ENCODE measurements at places on chromosomes 4 and X. TPM values are rescaled to one million over a fixed set of nuclear protein-coding genes. Genes with fewer than 3 reads are reported as not detected.

The ATP2B3 gene
- total RNA-seq, result not detected

The MAGEB2 gene
- total RNA-seq, result not detected

The C4orf36 gene
- total RNA-seq, result not detected

The PNMA6F gene
- not detected for total RNA-seq

The PPEF1 gene
- not detected for total RNA-seq

The SETD7 gene
- total RNA-seq, result 5.8 TPM

The LPAR4 gene
- not detected for total RNA-seq

The TMPRSS11A gene
- not detected for total RNA-seq

The DSPP gene
- total RNA-seq, result not detected

The MAB21L2 gene
- total RNA-seq, result not detected

The SATL1 gene
- total RNA-seq, result not detected

The TEX13B gene
- not detected for total RNA-seq

The MMRN1 gene
- total RNA-seq, result 0.52 TPM

The TMEM31 gene
- not detected for total RNA-seq

The TMEM35A gene
- not detected for total RNA-seq

The FGFBP2 gene
- 6.3 TPM for total RNA-seq

The CCDC120 gene
- 5.9 TPM for total RNA-seq

The VCX gene
- not detected for total RNA-seq

The ATG4A gene
- total RNA-seq, result 12.0 TPM

The ZDHHC9 gene
- 4.2 TPM for total RNA-seq

The SPP1 gene
- 0.79 TPM for total RNA-seq

The TLL1 gene
- not detected for total RNA-seq

The ADAM29 gene
- not detected for total RNA-seq

The JADE3 gene
- total RNA-seq, result 0.64 TPM

The GK2 gene
- total RNA-seq, result not detected

The GPRASP3 gene
- 1.4 TPM for total RNA-seq

The ARSJ gene
- total RNA-seq, result not detected

The UBE2A gene
- 77.3 TPM for total RNA-seq

All from activated CD4-positive, alpha-beta T cell treated with anti-CD3 and anti-CD28 coated beads, Interleukin-2, amount 10 ng/mL, durations not matched to agents 7 days and 5 days (primary cell).